ENCODE measurements at places on chromosomes 12 and 14.

GRCh38 chr14:105531894-105532623 lies 5.7 kb downstream of the TMEM121 start:
- DNase-seq, result no peak

DNA sequence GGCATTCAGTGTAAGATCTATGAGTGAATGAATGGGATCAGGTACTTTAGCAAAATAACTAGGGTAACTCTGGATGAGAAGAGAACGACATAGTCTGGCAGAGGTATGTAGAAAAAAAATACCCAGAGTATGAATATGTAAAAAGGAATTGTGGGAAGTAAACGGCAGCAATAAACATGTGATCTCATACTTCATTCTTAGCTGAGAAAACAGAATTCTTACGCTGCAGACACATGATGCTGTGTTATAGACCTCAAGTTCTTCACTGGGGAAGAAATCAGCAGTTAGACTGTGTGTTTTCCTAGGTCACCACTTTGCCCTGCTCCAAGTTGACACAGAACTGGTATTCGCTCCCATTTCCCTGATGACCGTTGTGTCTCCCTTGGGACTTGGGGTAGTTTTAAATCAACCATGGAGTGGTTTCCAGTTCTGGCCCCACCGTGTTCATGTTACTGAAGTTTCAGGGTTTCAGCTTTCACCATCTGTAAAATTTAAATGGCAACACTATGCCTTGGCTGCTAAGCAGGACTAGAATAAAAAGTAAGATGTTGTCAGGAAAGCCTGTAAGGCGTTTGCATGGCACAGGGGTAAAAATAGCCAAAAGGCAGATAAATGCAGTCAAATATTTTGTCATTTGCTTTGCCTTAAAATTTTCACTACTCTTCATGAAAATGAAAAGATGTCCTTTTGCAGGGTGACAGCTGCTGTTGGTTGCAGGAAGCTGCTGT lies 223.7 kb downstream of the PELI2 start:
- no peak for DNase-seq

- no peak for DNase-seq
Measured at GRCh38 chr12:10241290-10241689, 28.6 kb downstream of the GABARAPL1 start.

GRCh38 chr12:546920-547845 lies 87.4 kb downstream of the B4GALNT3 start:
- DNase-seq, result peak; percentile 70

GRCh38 chr12:80230068-80230467 lies 130.7 kb downstream of the OTOGL start:
- DNase-seq, result peak; percentile 17

DNA sequence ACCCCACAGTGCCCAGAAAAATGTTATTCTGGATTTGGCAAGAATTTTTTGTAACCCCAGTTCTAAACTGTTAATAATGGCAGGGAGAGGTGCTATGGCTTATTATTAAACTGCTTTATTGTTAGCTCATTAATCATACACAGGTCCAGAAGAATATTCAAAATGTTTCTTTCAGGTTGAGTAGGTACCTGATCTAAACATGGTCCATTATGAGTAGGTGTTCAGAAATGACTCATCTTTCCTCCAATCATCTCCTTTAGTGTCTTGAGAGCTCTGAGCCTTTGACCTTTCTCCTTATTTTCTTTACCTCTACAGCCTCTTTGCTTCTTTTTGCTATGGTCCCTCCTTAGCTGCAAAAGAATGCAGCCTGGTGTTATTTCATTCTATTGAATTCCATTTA lies 211.0 kb upstream of the GARIN6 start:
- DNase-seq, result no peak

- DNase-seq, result no peak
Measured at GRCh38 chr14:98950353-98950895, 321.6 kb downstream of the BCL11B start.

GRCh38 chr12:44842669-44843068 lies 33.4 kb downstream of the NELL2 start:
- DNase-seq, result no peak

- DNase-seq, result no peak
Measured at GRCh38 chr12:57549203-57549908, 488 bp upstream of the KIF5A start.

Measured in muscle of arm (tissue), 14 donors.